ENCODE measurements at places on chromosomes 7 and 10.

GRCh38 chr10:116910910-116911309 is 61.6 kb downstream of the ENO4 start:
- DNase-seq: no peak

DNA sequence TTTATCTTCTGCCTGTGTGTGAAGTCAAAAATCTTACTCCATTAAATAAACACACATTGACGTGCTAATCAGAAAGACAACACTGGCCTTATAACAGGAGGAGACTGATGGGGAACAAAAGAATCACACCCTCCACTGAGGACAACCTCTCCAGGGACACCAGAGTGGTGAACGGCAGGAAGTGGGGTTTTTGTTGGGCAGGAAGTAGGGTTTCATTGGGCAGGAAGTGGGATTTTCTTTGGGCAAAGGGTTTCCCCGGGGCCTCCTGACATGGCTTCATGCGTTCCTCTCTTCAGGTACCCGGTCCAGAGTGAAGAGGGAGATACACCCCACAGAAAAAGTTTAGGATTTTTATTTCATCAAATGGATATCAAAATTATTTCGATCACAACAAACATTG is 30.6 kb downstream of the ADARB2 start:
- no peak for DNase-seq

GRCh38 chr7:41882745-41883420 is 180.0 kb upstream of the INHBA start:
- no peak for DNase-seq

DNA sequence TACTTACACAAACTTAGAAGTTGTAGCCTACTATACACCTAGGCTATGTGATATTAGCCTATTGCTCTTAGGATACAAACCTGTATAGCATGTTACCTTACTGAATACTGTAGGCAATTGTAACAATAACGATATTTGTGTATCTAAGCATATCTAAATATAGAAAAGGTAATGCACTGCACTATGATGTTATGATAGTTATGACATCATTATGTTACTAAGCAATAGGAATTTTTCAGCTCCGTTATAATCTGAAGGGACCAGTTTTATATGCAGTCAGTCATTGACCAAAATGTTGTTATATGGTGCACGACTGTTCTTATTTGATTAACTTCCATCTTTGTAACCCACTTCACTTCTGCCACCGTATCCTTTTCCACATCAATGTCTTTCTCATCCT is 62.0 kb downstream of the CCSER2 start:
- no peak for DNase-seq

DNA sequence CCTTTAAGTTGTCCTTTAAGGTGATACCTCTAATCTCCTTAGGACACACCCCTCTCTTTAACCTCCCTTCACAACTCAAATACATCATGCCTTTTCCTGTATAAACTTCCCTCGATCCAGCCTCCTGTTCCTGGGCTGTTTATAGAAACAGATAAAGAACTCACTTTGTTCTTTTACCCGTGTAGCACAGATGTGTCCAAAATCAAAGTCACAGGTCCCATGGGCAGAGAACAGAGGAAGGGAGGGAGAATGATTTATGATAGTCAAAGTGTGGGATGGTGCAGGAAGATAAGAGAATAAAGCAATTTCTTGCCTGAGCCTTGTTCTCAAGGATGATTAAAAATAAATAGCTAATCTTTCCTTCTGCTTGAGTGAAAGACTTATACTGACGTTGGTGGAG is 50.3 kb upstream of the CABCOCO1 start:
- no peak for DNase-seq

DNA sequence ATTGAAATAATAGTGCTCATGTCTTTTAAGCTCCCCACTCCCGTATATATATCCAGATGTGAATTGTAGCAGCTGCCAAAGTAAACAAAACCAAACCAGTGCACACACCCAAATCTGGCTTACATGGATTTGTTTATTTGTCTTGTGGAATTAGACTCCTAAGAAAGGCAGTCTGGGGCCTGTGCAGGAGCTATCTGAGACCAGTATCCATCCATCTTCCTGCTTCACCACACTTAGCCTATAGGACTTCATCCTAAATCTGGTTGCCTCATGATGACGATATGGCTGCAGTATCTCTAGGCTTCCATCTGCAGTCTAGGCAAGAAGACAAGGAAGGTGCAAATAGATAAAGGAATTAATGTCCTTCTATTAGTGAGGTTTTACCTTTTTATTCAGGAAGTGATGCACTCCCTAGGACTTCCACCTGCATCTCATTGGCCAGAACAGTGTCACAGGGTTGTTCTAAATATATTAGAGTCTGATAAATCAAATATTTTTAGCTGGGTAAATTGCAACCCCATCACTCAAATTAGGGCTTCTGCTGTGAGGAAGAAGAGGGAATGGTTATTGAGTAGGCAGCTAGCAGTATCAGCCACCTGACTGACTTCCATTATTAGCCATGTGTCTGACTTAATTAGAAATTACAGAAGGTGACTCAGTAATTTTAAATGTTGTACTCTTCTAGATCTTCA is 6.0 kb downstream of the WIPF3 start:
- DNase-seq: no peak

DNA sequence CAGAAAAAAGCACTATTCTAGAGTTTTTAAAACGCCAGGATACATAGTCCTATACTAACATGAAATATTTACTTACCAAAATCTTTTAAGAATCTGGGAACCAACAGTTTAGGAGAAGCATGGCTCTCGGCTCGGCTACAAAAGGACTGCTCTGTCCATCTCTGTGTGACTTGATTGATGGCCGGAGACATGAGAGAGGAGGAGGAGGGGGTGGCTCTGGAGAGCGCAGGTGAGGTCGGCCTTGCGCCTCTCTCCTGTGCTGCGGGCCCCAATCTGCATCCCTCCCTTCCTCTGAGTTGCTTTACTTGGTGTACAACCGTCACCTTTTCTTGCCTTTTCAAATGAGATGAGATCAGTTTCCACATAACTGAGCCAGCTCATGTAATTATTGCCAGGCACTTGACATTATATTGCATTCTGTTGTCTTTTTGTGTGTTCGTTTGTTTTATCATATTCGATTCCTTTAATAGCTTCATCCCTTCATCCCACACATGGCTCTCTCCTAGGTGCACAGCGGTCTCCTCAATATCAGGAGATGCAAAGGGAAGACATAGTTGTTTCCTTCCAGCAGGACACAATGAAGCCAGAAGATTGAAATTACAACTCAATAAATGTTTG is 87.8 kb upstream of the KLF6 start:
- no peak for DNase-seq

DNA sequence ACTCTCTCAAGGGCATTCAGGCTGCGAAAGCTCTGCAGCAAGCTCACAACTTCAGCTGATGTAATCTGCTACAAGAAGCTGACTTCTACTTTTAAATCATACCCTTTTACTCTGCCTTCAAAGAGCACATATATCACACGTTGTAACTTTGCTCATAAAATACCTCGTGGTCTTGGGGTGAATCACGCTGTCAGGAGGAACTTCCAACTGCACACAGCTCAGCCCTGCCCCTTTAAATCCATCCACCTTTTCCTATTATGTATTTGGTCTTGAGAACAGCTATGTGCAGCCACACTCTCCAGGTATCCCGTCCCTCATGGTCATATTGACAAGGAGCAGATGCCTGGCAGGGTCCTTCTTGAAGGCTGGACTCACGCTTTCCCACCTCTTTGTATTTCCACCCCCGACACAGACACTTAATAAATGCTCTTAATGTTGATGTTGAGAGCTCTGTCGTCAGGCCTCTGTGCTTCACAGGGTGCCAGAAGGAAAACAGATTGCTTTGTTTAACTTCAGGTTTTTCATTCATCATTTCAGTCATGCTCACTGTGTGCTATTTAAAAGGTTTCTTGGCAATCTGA is 47.6 kb downstream of the ICA1 start:
- no peak for DNase-seq

- DNase-seq: no peak
Measured at GRCh38 chr10:21315645-21316220, 209.7 kb downstream of the SKIDA1 start.

- no peak for DNase-seq
Measured at GRCh38 chr10:131786756-131787605, 113.8 kb upstream of the PPP2R2D start.

GRCh38 chr10:6053816-6054631 is 8.1 kb downstream of the IL2RA start:
- DNase-seq: no peak

- no peak for DNase-seq
Measured at GRCh38 chr10:548238-548901, 141.1 kb downstream of the DIP2C start.

- DNase-seq: no peak
Measured at GRCh38 chr10:21519397-21519933, 6.0 kb downstream of the SKIDA1 start.

- no peak for DNase-seq
Measured at GRCh38 chr7:29038463-29038862, 80.3 kb upstream of the TRIL start.

GRCh38 chr7:36852017-36852416 is 127.7 kb upstream of the AOAH start:
- no peak for DNase-seq

DNA sequence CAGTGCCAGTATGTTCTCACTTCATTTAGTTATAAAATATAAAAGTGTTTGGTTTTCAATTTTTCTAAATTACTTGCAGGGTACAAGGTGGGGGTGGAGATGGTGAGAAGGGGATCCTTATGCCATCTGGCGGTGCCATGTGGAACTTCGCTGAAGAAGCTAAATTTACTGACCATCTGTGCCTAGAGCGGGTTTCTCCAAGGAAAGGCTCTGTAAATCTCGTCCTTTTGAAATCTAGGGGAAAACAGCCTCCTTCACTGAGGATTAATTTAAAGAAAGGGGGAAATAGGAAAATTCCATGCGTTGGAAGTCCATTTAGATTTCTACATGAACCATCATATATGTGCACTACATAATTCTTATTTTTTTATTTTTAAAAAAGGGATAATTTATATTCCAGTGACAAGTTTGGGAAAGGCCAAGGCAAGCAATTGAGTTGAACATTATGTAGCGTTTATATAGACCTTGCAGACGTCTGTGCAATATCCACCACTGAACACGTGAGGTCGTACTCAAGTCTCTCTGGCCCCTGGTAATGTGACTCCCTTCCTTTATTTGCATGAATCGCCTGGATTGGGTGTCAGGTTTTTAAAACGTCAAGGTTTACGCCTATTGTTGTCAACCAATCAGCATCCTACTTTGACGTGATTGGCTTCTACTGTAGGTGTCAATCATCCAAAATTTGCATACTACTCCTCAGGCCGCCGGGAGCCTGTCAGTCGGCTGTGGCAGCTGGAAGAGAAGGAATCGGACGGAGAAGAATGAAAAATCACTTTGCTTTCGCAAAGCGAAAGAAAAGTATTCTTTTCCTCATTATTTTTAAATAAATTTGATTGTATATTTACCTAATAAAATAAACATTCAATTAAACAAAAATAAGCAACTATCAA is 297.1 kb upstream of the NFE2L3 start:
- no peak for DNase-seq

- no peak for DNase-seq
Measured at GRCh38 chr10:91713461-91714072, 80.7 kb upstream of the PPP1R3C start.

DNA sequence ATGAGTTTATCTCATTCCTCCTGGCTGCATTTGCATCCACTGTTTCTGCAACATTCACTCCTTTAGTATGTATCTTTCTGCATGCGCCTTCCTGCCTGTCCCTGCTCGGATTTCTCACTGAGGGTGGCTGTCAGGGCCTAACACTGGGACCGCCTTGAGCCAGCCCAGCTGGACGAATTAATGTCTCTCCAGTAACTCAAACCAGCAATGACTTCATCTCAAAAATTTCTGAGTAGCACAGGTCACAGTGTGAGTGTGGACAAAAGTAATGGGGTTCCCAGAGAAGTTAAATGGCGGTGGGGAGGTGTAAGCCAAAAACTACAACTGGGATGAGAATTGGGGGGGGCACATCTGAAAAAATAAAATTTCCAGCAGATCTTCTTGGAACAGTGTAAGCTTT is 444.0 kb upstream of the MGMT start:
- peak; percentile 4 for DNase-seq

DNA sequence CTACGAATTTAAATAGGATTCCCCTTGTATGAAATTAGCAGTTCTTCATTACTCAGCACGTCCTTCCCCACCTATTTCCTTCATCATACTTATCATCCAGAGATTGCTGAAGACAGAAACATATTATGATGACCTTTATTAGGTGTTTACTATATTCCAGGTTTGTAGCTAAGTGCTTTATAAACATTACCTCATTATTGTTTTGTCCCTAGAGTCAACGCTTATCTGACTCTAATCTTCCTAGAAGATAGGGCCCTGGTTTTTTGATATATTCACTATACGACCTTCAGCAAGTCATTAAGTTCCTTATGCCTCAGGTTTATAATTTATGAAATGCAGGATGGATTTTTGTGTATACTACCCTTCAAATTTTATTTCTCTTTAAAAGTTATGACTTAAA is 36.8 kb upstream of the NRP1 start:
- no peak for DNase-seq

DNA sequence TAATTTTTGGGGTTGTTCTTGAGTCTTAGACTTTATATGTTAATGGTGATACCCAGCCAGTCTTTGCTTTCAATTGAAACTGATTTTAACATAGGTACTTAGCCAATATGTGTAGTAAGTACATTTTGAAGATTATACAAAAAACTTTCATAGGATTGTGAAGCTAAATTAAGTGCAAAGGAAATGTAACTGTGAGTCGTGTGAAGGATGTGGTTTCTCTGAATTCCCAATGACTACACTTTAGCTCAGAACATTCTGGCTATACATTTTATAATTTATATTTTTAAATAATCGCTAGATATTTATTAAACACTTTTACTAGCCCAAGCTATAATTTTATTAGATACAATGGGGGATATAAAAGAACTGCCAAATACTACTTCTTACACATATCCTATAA is 359.3 kb downstream of the PCLO start:
- DNase-seq: no peak

GRCh38 chr10:34960983-34961382 is 129.2 kb downstream of the CUL2 start:
- no peak for DNase-seq

DNA sequence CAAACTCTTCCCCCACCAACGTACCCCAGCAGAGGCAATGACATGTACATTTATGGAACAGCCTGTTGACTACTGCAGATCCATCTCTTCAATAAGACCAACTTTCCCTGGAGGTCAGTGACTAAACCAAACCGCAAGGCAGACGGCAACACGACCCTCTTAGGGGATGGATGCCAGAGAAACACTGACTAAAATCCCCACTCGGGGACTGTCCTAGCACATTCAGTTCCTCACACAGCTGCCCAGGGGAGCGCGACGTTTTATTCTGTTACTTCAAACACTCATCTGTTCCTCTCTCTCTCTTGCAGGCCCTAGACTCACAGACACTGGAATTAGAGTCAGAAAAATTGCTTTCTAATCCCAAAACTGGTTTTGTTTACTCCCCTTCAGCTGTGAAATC is 146.5 kb upstream of the PRSS1 start:
- DNase-seq: no peak

DNA sequence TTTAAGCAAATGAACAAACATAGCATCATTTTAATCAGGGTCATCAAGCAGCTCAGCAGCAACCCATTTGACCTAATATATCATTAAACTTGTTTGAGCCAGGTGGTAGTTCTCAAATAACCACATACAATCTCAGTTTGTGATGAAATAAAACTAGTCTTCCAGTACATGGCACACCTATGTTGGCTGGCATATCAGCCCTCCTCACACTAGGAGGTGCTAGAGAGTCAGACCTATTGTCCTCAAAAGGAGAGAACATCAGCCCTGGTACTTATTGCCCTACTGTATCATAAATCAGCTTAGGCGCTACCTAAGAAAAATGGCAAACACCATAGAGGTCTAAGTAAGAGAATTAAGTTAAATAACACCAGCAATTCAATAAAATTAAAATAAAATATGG is 81.7 kb downstream of the CABCOCO1 start:
- DNase-seq: no peak

GRCh38 chr10:35236739-35237138 is 99.6 kb upstream of the CCNY start:
- no peak for DNase-seq

Measured in hypothalamus (tissue), 51 donors.